ENCODE measurements at places on chromosomes 7 and 10.

- DNase-seq = no peak
Measured at GRCh38 chr7:40301486-40302068, 166.8 kb downstream of the SUGCT start.

- DNase-seq = no peak
Measured at GRCh38 chr7:106125417-106125816, 13.3 kb upstream of the SYPL1 start.

- DNase-seq = no peak
Measured at GRCh38 chr7:87982116-87982515, 48.1 kb downstream of the ADAM22 start.

- no peak for DNase-seq
Measured at GRCh38 chr7:48158404-48158803, 12.9 kb upstream of the ABCA13 start.

- DNase-seq = no peak
Measured at GRCh38 chr10:100688201-100688600, 57.2 kb upstream of the PAX2 start.

DNA sequence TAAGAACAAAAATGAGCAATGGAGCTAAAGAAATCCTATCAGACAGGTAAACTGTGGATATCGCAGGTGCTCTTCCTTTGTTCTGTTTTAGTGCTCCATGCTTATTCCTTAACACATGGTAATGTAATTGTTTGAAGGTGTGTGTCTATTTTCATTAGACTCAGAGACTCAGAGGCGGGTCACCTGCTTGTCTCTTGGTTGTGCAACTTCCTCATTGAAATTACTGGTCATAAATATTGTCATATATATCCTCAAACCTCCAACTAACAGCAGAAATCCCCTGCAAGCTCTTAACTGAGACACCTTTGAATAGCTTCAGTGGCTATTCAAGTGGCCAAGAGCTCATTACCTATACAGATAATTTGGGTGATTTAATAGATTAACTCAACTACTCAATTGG, 177.2 kb downstream of the PTN start:
- DNase-seq = no peak

DNA sequence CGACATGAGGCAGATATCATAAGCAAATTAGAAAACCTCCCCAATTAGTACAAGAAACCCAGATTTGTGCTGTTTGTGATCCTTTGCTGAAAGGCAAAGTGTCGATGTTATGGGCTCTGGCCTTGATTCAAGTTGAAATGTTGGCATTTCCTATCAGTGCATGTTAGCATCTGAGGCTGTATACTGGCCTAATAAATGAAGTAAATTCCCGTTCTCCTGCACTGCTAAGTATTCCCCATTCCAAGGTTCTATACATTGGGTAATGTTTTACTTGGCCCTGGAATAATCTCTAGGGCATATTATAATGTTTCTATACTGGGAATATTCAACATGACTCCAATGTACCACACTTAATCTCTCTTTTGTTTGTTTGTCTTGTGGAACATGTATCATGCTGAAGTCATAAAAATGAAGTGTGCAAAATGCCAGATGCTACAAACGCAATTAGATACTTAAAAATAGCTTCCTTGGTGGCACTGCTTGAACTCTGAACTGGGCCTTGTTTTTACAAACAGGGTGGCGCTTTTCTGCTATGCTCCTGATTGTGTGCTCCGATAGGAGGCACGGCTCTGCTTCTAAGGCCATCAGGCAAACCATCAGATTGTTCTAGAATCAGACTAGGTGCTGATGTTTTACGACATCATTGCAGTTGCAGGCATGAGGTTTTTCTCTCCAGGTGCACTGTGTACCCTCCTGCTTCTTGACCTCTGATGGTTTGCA, 156.7 kb upstream of the TCF7L2 start:
- no peak for DNase-seq

GRCh38 chr10:57513637-57514036, 754.1 kb downstream of the IPMK start:
- DNase-seq = no peak

GRCh38 chr10:73911553-73912004, 647 bp downstream of the PLAU start:
- DNase-seq = no peak

GRCh38 chr7:48691788-48692187, 232.6 kb upstream of the CDC14C start:
- no peak for DNase-seq

DNA sequence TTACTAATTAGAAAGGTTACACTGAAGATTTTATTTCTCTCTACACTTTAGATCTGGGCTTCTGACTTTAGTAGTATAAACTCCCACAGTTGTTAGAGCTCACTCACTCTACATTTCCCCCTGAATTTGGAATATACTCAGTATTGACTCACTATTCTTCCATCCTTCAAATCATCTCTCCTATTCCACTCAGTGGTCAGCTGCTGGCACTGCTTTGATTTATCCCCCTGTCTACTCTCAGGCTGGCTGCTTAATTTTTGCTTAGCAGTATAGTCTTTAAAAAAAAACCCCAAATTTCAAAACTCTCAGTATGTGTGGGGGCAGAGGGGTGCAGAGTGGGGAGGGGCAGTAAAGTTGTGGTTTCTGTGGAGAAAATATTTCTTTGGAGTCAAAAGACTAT, 68.9 kb downstream of the CDK6 start:
- DNase-seq = no peak

GRCh38 chr7:1028044-1028770, 16.1 kb upstream of the GPR146 start:
- peak; percentile 93 for DNase-seq

DNA sequence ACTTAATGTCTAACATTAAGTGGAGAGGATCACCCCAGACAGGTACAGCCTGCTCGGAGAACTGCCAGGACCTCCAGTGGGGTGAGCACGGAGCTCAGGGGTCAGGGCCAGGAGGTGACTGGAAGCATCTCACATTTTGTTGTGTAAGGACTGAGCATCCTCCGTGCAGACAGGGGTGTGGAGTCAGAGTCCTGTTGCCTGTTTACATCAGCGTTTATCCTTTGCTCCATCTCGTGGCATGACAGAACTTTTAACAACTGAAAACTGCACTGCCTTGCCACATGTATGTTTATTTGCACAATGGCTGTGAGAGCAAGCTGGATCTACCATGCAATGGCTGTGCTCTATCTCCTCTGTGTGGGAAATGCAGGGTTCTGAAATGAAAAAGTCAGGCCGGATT, 175.4 kb upstream of the AKR1E2 start:
- no peak for DNase-seq

DNA sequence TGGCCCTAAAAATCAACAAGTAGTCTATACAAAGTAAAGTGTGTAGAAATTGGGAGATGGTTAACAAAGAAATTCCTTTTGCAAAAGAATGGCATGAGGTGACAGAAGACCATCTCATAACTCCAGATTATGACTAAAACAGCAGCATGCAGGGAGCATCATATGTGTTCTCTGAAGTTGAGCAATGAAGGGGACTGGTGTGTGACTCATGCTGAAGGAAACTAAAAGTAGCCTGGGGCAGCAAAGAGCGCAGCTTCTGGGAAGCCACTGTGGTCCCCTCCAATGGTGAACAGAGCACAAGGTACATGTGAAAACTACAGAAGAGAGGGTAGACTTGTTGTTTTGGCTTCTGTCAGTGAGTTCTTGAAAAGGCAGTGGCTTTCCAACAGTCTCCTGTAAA, 133.4 kb downstream of the MACC1 start:
- DNase-seq = no peak

DNA sequence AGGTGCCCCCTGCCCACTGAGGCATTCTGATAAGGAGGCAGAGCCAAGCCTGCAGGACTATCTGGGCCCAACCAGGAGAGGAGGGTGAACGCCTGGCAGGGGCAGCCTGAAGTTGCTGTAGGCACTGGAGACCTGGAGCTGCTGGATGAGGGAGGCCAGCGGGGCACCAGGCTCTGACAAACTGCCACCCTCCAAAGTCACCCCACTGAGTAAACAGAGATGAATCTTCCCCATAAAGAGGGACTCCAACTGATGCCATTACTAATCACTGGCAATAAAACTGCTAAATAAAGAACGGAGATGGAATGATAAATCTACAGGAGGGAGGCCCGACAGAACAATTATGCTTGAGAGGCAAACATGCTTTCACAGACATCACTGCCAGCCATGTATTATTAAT, 44.2 kb downstream of the DRGX start:
- DNase-seq = no peak

GRCh38 chr10:9297580-9297979, 1243.1 kb downstream of the GATA3 start:
- no peak for DNase-seq

DNA sequence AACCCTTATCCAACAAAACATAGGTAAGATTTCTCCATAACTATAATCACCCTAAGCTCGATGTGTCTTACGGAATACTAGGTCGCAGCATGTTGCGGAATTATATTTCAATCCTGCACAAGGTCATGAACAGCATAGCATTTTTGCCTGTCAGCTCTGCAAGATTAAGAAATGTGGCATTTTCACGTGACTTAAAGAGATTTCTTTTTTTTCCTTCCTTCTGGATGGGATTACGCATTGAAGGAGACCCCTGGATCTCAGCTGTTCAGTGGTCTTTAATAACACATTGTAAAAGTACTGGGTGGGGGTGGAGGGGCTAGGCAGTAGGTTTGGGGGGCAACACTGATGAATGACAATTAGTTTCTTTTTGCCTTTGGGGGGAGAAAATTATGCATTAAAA, 106.7 kb downstream of the CUBN start:
- no peak for DNase-seq

DNA sequence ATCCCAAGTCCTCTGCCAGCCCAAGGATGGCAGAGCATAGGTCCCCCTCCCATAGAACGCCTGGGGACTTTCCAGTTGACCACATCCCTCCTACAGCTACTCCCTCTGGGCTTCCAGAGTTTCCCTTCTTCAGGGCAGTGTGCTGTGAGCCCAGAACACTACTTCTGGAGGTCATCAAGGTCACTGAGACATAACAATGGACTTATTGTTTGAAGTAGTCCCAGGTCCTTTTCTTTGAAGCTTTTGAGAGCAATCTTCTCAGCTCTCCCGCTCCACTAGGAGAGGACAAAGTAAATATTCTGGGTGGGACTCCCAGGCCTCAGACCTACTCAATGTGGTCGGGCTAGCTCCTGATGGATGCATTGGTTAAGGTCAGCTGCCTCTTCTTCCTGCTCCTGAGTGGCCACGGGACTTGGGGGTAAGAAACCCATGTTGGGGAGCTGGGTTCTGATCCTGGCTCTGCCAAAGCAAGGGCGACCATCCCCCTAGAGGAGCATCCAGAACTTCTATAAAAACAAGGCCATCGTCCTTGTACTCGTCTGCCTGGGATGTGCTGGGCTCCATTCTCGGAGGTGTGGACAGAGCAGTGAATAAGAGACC, 83.5 kb upstream of the DDC start:
- DNase-seq = no peak

- no peak for DNase-seq
Measured at GRCh38 chr7:95649546-95649945, 53.2 kb upstream of the PDK4 start.

DNA sequence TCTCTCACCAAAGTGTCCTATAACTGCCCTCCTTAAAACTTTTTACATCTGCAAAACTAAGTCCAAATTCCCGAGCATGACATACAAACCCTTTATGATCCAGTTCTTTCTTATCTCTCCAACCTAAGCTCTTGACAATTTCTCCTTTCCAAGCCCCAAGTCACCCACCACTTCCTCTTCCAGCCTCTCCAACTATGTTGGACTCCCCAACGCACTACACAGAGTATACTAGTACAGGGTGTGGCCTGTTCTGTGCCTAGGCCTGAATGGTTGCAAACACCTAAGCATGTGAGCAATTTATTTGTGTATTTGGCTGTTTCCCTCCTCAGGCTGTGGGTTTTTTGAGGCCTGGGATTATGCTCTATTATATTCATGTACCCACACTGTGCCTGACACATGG, 101.2 kb upstream of the APBB1IP start:
- no peak for DNase-seq

DNA sequence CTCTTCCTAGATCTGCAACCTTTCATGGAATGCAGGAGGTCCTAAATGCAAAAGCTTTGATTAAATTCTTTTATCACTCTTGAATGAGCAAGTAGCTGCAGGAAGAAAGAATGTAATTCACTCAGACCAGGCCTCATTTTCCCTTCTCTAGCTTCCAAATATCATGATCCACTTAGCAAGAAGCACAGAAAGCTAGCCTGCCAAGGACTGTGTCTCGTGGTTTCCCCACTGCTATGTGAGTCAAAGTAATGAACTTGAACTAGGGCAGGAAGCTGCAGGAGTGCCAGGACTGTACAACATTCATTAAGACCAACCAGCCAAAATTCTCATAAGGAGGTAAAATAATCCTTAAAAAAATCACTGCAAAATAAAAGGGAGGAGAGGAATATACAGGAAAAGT, 379.2 kb downstream of the CALN1 start:
- peak; percentile 24 for DNase-seq

DNA sequence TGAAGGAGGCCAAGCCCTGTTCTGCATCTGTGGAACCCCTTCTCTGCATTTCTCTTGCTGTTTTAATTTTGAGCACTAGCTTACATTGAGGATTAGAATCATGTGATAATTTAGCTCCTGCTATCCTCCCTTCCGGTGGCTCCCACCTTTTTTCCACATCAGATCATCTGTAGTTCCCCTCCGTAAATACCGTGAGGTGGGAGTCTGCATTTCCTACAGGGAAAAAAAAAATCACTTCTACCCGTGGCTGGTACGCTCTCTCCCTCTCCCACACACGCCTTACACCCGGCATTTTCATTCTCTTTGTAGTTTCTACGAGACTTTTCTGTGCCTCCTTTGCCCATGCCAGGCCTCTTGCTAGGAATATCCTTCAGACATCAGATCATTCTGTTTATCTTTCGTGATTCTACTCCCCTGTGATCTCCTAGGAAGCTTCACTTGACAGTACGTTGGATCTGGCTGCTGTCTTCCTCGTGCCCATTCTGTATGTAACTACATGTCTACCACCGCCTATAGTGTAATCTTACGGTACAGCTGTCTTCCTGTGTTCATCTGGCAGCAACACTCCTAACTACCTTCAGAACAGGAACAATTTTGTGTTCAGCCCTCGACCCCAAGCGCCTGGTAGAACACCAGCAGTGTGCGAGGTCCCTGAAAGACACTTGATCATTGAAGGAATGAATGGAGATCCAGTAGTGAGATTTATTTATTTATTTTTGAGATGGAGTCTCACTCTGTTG, 41.7 kb upstream of the OCM start:
- DNase-seq = no peak

DNA sequence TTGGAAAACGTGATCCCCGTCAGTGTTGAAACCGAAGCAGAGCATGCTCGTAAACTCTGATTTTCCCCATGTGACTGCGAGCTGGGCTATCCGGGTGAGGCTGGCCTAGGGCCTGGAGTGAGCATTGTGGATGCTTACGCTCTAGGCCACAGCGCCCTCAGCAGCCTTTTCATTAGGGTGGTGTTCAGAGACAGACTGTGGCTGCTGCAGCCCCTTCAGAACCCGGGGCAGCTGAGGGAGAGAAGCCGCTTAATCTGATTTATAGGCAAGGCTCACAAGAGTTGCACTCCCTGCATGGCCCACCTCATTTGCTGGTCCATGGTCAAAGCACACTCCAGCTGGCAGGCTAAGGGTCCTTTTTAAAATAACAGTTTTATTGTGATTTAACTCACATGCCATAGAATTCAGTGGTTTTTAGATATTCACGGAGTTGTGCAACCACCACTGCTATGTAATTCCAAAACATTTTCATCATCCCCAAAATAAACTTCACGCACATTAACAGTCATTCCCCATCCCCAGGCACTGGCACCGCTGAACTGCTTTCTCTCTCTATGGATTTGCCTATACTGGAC, 72.5 kb downstream of the SYPL1 start:
- no peak for DNase-seq

GRCh38 chr7:1314021-1314907, 81.6 kb downstream of the UNCX start:
- DNase-seq = no peak

All from left cardiac atrium (tissue), 4 donors.